ENCODE measurements at places on chromosomes 11 and 22.

GRCh38 chr11:45961751-45962240 lies 39.3 kb downstream of the LARGE2 start:
- no peak for DNase-seq

GRCh38 chr11:3604167-3604566 lies 37.6 kb downstream of the ART5 start:
- no peak for DNase-seq

GRCh38 chr22:50058906-50059880 lies 1.1 kb upstream of the TTLL8 start:
- peak; percentile 70 for DNase-seq

GRCh38 chr11:7974668-7975067 lies 9.4 kb upstream of the NLRP10 start:
- no peak for DNase-seq

- DNase-seq = no peak
Observed at GRCh38 chr22:44196731-44197131, 16.0 kb downstream of the PARVG start.

DNA sequence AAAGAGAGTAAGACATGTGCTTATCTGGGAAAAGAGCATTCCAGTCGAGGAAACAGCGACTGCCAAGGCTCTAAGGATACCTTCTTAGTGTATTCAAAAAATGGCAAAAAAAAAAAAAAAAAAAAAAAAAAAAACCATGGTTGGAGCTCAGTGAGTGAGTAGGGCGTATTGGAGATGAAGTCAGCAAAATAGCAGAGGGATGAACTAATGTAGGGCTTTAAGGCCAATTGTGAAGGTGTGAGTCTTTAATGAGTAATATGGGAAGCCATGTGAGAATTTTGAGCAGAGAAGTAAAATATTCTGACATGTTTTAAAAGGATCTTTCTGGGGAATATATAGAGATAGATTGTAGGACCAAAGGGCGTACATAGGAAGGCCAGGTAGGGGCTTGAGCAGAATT lies 498.6 kb upstream of the ISX start:
- no peak for DNase-seq

GRCh38 chr11:63683133-63683991 lies 2.1 kb downstream of the RTN3 start:
- no peak for DNase-seq

GRCh38 chr11:69079661-69080256 lies 31.0 kb downstream of the TPCN2 start:
- no peak for DNase-seq

Data from AG08396 (cell line).